ENCODE measurements at places on chromosomes 5 and 9.

DNA sequence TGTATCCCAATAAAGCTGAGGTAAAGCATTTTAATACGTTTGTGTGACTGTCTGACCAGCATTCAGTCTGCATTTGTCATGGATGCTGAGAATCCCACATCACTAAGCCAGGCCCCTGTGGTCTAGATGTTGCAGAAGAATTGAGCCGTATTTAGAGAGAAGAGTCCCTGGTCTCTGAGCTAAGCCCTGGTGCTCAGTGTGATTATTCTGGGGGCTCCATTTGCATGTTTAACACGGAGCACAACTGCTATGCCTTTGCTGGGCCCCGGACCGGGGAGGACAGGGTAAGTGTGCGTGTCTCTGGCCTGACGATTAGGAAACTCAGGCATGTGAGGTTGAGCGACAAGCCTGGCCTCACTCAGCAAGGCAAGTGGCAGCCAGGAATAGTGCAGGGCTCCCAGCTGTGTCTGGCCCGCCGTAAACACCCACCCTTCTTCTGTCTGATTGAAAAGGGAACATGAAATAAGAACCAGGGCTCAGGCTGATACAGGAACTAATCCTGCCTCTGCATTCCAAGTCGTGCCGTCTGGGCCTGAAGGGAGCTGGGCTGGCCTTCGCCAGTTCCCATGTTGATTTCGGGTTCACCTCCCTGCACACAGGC lies 22.3 kb downstream of the FAM78A start:
- no peak for DNase-seq

DNA sequence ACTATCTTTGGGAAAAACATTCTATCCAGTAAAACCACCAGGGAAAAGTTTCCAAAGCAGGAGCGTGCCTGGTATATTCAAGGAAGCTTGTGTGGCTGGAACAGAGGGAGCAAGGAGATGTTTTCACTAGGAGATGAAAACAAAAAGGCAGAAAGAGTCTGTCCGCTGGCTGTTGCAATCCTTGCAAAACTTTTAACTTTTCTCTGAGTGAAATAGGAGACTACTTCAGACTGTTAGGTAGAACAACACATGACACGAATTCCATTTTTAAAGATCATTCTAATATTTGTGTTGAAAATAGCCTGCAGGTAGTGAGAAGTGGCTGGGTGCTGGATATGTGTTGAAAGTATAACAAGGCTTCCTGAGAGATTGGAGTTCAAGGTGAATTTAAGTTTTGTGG lies 69.5 kb downstream of the PRR16 start:
- DNase-seq = no peak

- no peak for DNase-seq
Observed at GRCh38 chr9:79193001-79193400, 378.8 kb upstream of the TLE4 start.

DNA sequence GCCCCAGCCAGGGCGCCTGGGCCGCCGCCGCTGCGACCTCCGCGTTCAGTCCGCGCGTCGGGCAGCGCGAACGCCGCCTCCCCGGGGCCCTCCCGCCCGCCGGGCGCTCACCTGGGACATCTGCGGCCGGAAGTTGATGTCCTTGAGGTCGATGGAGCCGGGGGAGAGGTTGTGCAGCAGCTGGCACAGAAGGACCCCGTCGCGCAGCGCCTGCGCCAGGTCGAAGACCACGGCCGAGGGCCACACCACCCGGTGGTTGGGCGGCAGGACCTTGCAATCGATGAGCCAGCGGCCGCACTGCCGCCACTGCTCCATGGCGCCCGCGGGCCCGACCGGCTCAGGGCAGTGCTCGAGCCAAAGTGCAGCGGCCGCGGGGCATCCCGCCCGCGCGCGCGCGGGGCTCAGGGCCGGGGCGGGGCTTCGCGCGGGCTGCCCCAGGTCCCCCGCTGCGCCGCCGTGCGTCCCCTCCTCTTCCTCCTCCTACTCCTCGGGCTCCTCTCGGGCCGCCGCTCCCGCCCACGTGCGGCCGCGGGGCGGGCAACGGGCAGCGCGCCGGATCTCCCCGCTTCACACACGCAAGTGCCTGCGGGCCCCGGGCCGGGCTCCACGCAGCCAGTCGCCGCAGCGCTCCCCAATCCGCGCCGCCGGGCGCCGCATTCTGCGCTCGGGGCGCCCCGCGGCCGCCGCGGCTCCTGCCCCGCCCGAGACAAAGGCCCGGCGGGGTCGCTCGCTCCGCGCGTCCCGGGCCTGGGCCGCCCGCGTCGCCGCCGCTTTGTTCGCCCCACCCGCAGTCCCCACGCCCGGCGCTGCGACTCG lies at the start of gene VAV2:
Gene VAV2 (minus strand): TSS at position 361 of the 816 bp plus-strand sequence. CDS start 46 bp downstream, at position 315.
- no peak for DNase-seq

DNA sequence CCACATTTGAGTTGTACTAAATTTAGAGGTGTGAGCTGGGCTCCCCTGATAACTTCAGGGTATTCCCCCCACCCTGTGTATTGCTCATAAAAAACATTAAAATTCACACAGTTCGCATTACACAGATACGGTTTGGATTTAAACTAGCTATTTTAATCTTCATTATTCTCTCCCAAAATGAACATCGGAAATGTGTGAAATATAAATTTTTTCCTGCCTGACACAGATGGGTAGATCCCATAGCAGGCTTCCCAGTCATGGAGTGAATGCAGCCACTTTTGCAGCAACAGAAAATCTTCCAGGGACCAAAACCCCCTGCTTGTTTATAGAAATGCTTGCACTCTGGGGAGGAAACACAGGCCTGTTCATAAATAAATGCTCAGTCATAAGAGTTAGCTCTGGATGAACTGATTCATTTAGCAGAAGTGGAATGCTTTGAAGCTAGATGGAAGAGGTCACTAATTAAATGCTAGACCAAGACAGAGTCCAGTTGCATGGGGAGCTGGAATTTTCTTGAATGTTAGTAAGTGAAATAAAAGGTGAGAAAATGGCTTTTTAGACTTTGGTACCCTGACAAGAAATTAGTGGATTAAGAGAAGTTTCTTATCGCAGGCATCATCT lies 115.6 kb downstream of the PDE8B start:
- DNase-seq = no peak

GRCh38 chr9:95189251-95190098 lies 128.0 kb downstream of the FANCC start:
- DNase-seq = no peak

DNA sequence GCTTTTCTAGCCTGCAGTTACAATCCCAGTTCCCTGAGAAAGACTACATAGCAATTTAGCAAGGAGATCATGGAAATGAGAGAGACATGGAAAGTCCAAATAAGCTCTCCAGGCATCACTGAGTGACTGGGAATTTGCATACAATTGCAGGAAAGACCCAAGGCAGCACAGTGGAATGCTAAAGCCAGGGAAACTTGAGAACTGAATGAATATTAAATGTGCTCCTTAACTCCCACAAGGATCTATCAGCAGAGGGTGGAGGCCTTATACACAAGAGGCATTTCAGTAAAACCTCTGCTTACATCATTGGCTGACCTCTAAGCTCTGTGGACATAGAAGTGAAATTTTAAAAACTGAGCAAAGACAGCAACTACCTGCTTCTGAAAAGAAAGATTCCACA lies 355.6 kb upstream of the DAB2 start:
- DNase-seq = peak; percentile 5

- DNase-seq = no peak
Observed at GRCh38 chr5:119991625-119992024, 362.3 kb downstream of the FAM170A start.

DNA sequence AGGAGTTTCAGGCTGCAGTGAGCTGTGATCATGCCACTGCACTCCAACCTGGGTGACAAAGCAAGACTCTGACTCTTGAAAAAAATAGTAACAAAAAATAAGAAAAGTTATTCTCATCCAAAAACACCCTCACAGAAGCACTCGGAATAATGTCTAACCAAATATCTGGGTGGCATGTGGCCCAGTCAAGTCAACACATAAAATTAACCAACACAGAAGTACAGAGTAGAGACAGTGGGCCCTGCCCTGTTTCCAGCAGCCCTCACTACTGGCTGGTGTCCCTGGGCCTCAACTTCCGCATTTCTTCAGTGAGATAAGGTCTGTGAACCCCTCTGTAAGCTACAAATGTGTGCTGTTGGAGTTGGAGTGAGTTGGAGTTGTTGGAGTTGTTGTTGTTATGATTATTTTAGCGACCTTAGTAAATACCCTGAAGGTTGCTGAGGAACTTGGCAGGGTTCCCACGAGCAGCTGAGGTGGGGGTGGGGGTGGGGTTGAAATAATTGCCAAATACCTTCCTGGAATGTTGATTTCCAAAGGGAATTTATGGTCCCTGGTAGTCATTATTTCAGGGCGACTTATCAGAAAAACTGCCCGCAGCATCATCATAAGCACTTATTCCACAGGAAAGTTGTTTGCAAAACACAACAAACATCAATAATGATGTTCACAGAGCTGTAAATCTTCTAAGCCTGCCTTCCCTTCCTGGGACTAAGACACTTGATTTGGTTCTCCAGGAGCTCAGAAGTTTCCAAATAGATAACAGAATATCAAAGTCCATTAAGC lies 30.2 kb downstream of the C5orf15 start:
- DNase-seq = no peak

GRCh38 chr5:160230686-160231527 lies 1.6 kb downstream of the FABP6 start:
- no peak for DNase-seq

GRCh38 chr5:52759331-52759730 lies 28.4 kb upstream of the ITGA1 start:
- DNase-seq = no peak

DNA sequence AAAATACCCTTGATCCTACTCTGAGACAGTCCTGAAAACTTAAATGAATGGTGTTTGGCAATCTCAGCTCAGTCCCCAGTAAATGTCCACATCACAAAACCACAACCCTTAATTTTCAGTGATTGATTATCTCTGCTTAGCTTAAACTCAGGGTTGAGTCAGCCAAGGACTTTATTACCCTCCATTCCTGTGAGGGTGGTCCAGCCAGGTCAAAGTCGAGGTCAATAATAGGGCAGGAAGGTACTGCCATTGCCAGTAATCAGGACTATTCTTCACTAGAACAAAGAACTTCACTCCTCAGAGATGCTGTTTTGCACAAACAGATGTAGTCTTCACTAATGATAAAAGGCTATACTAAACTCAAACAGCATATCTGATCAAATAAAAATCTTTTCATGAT lies 499.4 kb downstream of the ISL1 start:
- DNase-seq = no peak

- no peak for DNase-seq
Observed at GRCh38 chr9:73152543-73152844, 829 bp downstream of the ANXA1 start.

GRCh38 chr5:71769287-71769686 lies 50.2 kb downstream of the CARTPT start:
- no peak for DNase-seq

- no peak for DNase-seq
Observed at GRCh38 chr5:6705088-6705487, 8.1 kb upstream of the TENT4A start.

DNA sequence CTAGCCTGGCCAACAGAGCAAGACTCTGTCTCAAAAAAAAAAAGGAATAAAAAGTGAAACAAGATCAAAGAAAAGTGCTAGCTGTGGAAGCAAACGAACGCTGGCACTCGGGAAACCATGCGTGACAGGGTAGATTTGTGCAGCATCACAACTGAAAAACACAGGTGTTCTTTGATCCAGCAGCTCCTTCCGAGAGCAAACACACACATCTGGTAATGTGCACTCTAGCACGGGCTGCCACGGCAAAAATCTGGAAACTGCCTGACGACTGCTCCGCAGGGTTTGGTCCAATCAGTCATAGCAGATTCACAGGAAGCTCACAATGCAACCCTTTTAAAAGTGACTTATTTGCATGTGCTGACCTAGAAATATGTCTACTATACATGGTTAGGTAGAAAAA lies 80.0 kb downstream of the SYK start:
- DNase-seq = no peak

GRCh38 chr9:36322462-36322861 lies 64.2 kb upstream of the GNE start:
- no peak for DNase-seq

- DNase-seq = no peak
Observed at GRCh38 chr9:37998881-37999587, 70.0 kb downstream of the SHB start.

GRCh38 chr9:134626571-134627416 lies 14.8 kb upstream of the COL5A1 start:
- no peak for DNase-seq

DNA sequence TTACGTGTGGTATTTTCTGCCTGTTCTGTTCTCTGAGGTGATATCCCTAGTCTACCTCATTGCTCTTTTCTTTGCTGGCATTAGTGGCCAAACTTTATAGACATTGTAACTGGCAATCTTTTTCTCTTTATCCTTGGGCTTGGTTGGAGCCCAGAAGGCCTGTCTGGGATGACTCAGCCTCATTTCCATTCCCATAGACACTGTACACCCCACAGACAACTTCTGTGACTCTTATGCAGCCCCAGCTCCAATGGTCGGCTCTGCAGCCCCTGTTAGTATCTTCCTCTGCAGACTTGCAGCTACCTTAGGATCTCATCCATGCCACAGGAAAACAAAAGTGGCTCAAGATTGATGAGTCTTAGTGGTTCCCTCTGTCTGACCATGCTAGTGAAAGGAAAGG lies 79.8 kb downstream of the CFAP95 start:
- no peak for DNase-seq

DNA sequence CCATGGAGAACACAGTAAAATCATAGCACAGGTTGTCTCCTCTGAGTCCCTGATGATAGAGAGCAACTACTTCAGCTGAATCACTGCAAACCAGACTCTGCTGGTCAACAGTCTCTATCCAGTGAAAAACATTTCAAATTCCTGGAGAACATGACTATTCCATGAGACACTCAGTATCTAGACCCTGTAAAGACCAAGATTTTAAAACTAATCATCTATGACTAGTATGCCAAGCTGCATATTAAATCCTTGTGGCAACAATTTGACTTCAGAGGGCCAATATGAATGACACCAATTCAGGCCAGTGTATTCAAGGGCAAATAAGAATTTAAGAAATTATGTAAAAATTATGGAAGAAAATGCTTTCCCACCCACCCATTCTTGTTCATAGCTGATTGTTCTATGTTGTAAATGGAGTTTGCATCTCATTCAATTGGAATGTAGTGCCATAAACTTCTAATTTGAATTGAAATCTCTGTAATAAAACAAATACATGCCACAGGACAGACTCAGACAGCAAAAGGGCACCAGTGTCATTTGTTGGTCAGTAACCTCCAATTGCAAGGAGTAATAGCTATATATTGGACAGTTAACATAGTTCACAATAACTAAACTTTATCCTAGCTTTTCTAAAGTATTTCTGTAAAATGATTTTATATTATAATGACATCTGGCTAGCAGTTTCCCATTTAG lies 80.1 kb upstream of the LPAR1 start:
- no peak for DNase-seq

GRCh38 chr5:159198063-159199036 lies 11.0 kb downstream of the RNF145 start:
- no peak for DNase-seq

Measured in iPS DF 6.9 (cell line).